ENCODE measurements at places on chromosomes 5 and 9.

GRCh38 chr9:133604214-133604613 is 5.0 kb downstream of the FAM163B start:
- no peak for DNase-seq

DNA sequence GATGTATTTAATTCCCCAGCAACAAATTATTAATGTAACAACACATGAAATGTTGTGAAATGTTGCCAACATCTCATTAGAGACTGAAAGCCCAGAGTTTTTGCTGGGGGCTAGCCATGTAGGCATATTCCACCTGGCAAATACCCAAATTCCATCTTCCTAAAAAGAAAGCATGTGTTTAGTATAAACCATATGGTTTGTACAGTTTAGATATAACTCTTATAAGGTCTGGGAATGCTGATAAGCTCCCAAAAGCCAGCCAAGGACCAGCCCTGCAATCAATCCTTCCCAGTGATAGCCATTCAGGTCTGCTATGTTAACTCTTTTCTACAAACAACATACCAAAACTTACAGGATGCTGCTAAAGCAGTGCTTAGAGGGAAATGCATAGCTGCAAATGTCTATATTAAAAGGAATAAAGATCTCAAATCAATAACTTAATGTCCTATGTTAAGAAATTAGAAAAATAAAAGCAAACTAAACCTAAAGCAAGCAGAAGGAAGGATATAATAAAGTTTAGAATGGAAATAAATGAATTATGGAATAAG is 158.9 kb downstream of the AUH start:
- no peak for DNase-seq

- no peak for DNase-seq
Measured at GRCh38 chr5:90849939-90850338, 291.3 kb downstream of the ADGRV1 start.

DNA sequence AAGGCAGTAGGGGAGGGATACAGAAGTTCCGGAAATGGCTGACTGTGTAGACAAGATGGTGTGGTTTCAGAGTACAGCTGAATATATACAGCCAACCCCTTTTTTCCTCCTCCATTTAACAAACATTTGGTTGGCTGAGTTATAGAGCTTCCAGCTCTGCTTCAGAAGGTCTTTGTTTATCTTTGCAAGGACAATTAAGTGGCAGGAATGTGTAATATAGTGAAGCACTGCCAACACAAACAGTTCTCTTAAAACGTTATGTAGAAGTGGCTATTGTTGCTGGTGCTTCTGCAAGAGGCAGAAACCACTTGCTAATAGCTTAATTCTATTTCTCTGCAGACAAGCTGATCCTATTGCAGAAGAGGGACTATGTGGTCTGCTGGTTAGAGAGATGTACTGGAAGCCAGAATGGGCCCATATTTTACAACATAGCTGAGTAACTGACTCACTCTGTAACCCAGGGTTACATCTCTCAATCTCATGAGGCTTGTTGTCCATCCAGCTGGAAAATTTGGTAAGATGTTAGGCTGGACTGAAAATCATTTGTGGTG is 62.7 kb upstream of the OSMR start:
- DNase-seq, result no peak

- DNase-seq, result no peak
Measured at GRCh38 chr5:69528609-69529008, 31.4 kb upstream of the GTF2H2C start.

DNA sequence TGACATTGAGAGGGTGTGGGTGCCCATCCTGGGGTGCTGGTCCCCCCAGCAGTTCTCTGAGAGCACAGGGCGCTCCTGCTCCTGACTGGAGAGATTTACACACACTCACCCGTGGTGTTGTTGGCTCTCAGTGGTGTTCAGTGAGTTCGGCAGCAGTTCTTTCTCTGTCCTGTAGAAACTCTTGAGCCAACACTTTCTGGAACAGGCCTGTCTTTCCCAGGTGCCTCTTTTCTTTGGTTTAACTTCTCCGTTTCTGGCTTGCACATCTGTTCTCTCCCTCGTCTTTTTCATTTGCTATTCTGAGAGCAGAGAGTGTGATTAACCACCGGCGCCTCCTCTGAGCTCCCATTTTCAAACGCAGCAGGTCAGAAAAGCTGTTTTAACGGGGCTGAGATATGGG is 284.5 kb downstream of the IRX2 start:
- no peak for DNase-seq

DNA sequence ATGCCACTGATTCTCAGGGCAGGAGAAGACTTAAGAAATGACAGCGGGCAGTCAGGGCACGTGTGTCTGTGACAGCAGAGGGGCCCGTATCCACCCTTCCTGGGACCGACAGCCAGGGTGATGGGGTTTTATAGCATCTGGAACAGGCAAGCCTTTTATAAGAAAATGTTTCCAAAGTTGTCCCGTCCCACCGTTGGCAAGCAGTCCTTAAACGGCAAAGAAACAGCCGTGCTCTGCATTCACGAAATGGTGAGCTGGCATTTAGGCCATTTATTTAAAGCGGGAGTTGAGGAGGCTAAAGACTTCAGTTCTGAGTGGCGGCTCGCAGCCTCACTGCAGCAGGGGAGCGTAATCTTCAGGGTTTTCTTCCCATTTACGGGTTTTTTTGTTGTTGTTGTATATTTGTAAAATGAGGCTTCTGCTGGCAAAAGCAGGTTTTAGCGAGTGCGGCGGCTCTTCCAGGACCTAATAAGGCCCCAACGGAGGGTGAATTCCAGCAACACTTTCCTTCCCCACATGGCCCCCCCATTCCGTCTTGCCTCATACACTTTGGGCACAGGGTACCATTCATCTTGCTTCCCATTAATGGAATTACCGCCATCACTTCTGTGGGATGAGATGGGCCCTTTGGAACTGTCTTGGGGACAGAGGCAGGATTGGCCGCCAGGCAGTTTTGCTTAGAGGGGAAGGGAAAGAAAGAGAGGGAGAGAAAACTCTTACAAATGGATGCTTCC is 15.8 kb downstream of the NEK6 start:
- DNase-seq, result no peak

DNA sequence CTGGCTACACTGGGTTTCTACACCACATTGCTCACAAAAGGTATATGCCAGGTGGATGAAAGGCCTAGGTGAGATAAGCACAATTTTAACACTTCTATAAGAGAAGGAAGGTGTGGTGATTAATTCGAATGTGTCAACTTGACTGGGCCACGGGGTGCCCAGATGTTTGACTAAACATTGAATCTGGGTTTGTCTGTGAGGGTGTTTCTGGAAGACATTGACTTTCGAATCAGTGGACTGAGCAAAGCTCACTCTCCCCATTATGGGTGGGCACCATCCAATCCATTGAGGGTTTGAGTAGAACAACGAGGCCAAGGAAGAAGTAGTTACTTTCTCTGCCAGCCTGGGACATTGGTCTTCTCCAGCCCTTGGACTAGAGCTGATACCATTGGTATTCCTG is 78.2 kb upstream of the COL5A1 start:
- no peak for DNase-seq

All from GM13976 (cell line).